Glutamatergic neuron (in vitro differentiated cells): ENCODE measurements at places on chromosomes 6 and 20. TPM values are rescaled to one million over a fixed set of nuclear protein-coding genes. Genes with fewer than 3 reads are reported as not detected.

The MYB gene
- total RNA-seq = 0.56 TPM

The MUCL3 gene
- not detected for total RNA-seq

The RIMS4 gene
- 96.1 TPM for total RNA-seq

The TBXT gene
- not detected for total RNA-seq

The ANKRD66 gene
- total RNA-seq = not detected

The TMEM74B gene
- total RNA-seq = 5.0 TPM

The C6orf58 gene
- total RNA-seq = not detected

The HRH3 gene
- 13.7 TPM for total RNA-seq

The TRAPPC3L gene
- total RNA-seq = not detected

The CCM2L gene
- 6.3 TPM for total RNA-seq

The DNPH1 gene
- 3.5 TPM for total RNA-seq

The TRERF1 gene
- total RNA-seq = 12.8 TPM

The DCBLD1 gene
- total RNA-seq = 25.1 TPM

The SAMHD1 gene
- total RNA-seq = 30.8 TPM

The BPIFB1 gene
- not detected for total RNA-seq

The SERAC1 gene
- 29.7 TPM for total RNA-seq

The DNMT3B gene
- 29.0 TPM for total RNA-seq

The KIF25 gene
- total RNA-seq = not detected

The GLO1 gene
- 51.6 TPM for total RNA-seq
